ENCODE measurements at places on chromosomes 5 and 9.

DNA sequence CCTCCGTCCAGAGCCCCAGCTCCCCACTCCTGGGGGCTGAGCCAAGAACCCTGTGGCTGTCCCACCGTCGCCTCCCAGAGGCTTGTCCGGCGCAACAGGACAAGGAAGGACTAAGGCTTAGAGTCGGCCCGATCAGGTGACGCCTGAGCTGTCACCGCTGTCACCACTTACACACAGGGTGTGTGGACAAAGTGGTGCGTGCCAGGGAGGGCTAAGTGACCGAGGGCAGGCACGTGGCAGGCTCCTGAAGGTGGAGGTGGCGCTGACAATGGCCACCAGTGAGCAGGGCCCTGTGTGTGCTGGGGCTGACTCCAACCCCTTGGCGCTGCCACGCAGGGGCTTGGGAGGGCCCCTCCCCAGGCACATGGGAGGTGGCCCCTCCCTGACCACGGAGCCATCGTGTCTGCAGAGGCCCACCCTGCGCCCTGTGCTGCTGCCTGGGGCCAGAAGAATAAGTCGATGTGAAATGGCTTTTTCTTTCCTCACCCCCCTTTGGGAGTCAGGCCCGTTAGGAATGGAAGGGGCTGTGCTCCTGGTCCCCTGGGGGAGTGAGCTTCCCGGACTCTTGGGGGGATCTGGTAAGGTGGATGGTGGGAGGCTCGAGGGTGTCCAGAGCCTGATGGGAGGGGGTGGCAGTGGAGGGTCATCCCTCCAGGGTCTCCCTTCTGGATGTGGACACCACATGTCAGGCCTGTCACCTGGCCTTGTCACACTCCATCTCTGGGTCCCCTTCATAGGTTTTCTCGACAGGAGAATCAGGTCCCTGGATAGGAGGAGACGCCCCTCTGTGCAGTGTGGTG lies 2.6 kb upstream of the GPSM1 start:
- DNase-seq = no peak

GRCh38 chr5:172839669-172840431 lies 5.8 kb downstream of the ERGIC1 start:
- no peak for DNase-seq

GRCh38 chr9:123191260-123191659 lies 77.1 kb downstream of the STRBP start:
- DNase-seq = no peak

DNA sequence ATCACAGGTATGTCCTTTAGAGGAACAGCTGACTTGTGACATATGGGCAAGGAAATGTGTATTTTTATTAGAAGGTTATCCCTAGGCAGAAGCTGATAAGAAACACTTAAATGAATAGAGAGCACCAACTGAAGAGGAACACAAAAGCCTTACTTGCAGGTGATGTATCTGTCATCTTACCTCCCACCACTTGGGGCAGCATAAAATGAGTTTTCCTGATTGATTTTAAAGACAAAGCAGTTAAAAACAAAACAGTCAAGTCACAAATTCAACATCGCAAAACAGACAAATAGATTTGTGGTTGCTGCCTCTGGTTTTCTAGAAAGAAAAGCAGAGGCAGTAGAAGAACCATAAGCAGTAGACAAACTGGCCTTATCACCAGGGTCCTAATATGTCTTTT lies 302.4 kb upstream of the ZNF462 start:
- no peak for DNase-seq

DNA sequence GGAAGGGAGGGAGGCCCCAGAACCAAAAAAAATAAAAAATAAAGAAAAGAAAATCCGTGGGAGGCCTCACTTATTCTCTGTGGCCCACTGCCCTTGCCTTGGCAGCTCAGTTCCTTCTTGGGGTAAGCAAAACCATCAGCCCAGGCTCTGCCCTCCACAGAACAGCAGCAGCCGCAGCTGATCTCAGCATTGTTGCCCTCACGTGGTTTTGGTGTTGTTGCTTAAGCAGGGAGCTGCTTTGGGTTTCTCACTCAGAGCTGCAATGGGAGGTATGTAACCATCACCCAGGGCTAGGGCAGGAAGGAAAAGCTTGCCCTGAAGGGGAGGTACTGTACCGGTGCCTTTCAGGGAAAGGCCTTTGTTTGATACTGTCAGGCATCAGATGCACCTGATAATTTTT lies 374.7 kb upstream of the WWC1 start:
- no peak for DNase-seq

DNA sequence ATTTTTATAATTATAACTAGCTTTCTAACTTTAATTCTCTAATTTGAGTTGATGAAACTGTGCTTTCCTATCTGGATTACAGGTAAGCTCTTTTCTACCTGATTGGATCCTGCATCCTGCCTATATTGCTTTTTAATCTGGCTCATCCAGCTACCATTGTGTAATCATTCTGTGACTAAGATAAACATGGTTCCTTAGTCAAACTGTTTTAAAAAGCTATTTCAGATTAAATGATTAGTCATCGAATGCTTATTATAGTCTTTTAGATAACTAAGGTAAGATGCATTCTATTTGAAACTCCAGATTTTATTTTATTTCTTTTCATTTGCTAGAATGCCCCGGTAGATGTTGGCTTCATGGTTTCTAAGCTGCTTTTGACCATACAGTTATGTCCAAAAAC lies 50.7 kb downstream of the ICE1 start:
- no peak for DNase-seq

DNA sequence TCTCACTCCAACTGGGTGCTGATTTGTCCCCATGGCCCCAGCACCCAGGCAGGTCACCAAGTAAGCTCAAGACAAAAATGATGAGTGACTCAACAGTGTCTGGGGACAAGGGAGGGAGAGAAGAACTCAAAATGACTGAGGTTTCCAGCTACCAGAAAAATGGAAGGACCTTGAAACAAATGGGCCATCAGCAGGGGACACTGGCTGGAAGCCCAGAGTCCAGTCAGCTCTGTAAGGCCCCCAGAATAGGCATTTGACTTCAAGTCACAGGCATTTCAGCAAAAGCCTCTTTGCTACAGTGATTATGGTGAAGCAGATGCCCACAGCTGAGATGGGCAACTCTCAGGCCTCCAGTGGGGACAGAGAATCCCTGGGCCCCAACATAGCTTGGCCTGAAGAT lies 139.0 kb upstream of the GABRP start:
- DNase-seq = no peak

DNA sequence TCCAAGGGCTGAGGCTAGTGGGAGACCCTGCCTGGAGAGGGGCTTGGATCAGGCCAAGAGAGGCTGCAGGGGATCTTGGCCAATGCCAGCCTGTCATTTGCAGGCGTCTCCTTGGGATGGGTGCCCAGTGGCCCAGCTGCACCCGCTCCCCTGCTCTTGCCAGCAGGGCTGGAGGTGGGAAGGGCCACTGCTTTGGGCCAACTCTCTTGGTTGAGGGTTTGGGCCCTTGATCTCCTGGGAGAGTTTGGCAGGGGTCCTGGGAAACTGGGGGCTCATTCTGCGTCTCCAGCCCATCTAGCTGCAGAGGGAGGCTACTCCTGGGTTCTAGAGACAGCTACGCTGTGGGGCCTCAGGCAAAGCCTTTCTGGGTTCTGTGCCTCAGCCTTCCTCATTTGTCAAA lies 10.5 kb downstream of the PSD2 start:
- no peak for DNase-seq

DNA sequence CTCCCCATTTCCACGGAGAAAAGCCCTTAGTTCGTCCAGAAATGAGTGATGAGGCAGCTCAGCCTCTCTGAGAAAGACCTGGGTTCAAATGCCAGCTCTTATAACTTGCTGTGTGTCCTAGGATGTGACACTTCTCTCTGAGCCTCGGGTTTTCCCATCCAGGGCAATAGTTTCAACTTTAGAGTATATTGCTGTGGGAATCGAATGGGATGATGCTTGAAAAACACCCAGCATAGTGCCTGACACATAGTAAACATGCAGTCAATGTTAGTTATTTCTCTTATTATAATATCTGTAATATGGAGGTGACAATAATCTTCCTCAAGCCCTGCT lies 430 bp upstream of the MAPKAP1 start:
- DNase-seq = no peak

DNA sequence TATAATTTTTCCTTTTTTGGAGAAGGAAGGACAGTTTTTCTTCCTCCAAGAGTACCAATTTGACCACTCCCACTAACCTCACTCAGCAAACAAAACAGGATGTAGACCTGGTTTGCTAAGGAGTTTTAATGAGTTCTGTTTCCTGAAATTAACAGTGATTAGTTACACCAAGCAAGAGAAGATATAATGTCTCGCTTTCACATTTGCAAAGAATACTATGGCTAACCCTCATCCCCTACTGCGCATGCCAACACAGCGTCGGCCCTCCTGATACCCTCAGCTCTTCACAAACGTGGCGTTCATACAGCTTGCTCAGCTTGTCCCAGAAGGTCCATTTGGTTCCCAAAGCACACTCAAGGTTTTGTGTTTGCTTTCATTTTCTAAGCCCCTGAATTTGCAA lies 41.9 kb upstream of the IPPK start:
- no peak for DNase-seq

Data from activated CD4-positive, alpha-beta T cell treated with anti-CD3 and anti-CD28 coated beads, Interleukin-2, amount 50 U/mL, for 24 hours (primary cell).